ENCODE measurements at places on chromosomes 3 and 15. TPM values are rescaled to one million over a fixed set of nuclear protein-coding genes. Genes with fewer than 3 reads are reported as not detected.

GRCh38 chr3:46733026-46733800 is 15.5 kb upstream of the PRSS50 start:
- DNase-seq, result no peak
- H3K36me3 ChIP-seq, result no peaks in the 10 kb centered on the region
- no peak overlapping the region for H3K27ac ChIP-seq
- no peak overlapping the region for H3K4me3 ChIP-seq
- no peaks in the 10 kb centered on the region for H3K4me1 ChIP-seq
- peaks cover 15% of the 10 kb centered on the region for H3K27me3 ChIP-seq

DNA sequence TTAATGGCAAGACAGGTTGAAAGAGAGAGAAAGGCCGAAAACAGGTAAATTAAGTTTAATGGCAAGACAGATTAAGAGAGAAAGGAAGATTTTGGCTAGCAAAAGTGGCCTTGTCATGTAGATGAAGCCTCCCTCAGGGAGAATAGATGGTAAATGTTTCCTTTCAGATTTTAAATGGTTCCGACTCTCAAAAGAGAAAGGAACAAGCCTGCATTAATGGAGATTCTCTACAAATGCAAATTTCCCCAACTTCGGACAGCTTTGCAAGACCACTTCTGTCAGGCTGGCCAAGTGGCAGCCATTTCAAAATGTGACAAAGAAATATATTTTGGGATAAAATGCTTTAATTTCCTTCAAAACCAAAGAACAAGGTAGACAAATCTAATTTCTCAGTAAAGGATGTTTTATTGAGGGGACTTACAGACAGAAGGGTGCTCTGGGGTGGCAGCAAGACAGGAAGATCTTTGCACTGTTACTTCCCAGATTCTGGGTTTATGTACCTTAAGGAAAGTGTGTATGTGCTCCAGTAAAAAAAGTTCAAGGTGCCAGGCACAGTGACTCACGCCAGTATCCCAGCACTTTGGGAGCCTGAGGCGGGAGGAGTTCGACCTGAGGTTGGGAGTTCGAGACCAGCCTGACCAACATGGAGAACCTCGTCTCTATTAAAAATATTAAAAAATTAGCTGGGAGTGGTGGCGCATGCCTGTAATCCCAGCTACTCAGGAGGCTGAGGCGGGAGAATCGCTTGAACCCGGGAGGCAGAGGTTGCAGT is 626.3 kb upstream of the NAALADL2 start:
- peaks cover 2% of the 10 kb centered on the region for H3K27me3 ChIP-seq
- no peak for DNase-seq
- peaks cover 2% of the 10 kb centered on the region for H3K36me3 ChIP-seq
- H3K27ac ChIP-seq, result no peak overlapping the region
- peaks cover 12% of the 10 kb centered on the region for H3K4me1 ChIP-seq

DNA sequence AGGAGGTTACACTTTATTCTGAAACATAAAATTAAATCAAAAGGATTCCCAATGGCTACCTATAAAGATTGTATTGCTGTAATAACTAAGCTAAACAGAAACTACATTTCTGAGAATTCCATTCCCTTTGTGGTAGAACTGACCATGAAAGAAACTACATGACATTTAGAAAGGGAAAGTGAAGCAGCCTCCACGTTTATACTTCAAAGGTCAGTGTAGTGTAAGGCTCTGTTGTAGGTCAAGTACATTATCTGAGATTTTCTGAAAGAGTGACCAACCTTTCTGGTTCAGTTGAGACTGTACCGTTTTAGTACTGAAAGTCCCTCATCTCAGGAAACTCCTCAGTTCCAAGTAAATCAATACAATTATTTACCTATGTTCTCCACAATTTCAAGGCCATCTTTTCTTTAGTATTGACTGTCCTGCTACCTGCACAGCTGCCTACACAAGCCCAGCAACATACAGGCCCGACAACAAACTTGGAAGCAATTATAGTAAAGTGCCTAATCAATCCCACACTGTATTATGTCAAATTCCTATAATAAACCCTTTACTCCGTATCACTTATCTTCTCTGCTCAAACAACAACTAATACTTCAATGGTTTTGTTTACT is 343.0 kb downstream of the PLOD2 start:
- H3K36me3 ChIP-seq, result no peaks in the 10 kb centered on the region
- no peaks in the 10 kb centered on the region for H3K27me3 ChIP-seq
- H3K4me3 ChIP-seq, result no peak overlapping the region
- no peak overlapping the region for H3K27ac ChIP-seq

- no peaks in the 10 kb centered on the region for H3K36me3 ChIP-seq
- no peaks in the 10 kb centered on the region for H3K27me3 ChIP-seq
- H3K27ac ChIP-seq, result no peak overlapping the region
- peaks cover 28% of the 10 kb centered on the region for H3K4me1 ChIP-seq
These were observed 54.4 kb upstream of the LRRN1 start for GRCh38 chr3:3744826-3745225.

DNA sequence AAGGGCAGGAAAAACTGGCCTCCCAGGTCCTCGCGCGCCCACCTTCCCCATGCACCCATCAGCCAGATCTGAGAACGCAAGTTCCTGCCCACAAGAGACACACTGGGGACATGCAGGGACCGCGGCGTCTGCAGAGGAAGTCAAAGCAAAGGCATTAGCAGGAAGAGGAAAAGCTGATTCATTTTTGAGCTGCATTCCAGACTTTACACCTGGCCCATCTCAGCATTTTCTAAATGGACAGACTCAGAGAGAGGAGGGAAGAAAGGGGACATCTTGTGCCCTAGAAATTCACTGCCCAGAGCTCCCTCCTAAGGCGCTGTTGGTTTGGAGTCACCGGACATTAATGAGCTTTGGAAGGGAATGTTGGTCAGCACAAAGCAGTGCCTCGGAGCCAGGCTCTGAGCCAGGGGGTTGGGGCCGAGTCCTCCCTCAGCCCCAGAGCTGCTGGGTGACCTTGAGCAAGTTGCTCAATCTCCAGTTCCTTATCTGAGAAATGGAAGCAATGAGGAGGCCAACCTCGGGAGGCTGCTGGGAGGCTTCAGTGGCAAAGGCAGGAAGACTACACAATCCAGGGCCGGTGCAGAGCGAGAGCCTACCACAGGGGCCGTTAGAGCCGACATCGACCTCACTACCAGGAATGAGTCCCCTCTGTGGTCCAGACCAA is 150.5 kb upstream of the IQSEC1 start:
- no peak overlapping the region for H3K4me3 ChIP-seq
- no peaks in the 10 kb centered on the region for H3K4me1 ChIP-seq
- H3K27ac ChIP-seq, result no peak overlapping the region
- no peaks in the 10 kb centered on the region for H3K27me3 ChIP-seq

- no peaks in the 10 kb centered on the region for H3K36me3 ChIP-seq
- no peak for DNase-seq
- H3K27ac ChIP-seq, result no peak overlapping the region
- no peaks in the 10 kb centered on the region for H3K27me3 ChIP-seq
These were observed 12.6 kb upstream of the LCTL start for GRCh38 chr15:66578286-66578875.

DNA sequence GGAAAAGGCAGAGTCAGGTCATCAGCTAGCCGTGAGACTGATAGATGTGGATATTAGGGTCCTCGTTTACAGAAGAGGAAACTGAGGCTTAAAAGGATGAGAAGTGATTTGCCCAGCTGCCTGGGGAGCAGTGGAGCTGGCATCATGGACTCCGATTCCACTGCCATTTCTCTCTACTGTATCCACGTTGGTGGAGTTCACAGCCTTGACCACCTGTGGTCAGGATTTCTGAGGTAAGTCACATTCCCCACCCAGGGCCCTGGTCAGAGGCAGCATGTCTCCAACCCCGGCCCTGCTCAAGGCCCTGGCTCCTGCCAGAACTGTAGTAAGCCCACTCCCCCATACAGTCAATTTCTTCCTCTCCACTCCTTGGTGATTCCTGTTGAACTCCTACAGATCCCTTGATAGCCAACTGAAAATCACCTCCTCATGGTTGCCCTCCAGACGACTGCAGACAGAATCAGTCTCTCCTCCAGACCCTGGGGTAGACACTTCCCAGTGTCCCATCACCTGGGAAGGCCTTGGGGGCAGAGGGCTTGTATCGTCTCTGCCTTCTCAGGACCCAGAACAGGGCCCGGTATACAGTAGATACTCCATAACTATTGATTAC is 41.2 kb upstream of the SLC6A6 start:
- no peak overlapping the region for H3K4me3 ChIP-seq
- DNase-seq, result no peak
- H3K4me1 ChIP-seq, result no peaks in the 10 kb centered on the region
- H3K27ac ChIP-seq, result no peak overlapping the region
- no peaks in the 10 kb centered on the region for H3K36me3 ChIP-seq

DNA sequence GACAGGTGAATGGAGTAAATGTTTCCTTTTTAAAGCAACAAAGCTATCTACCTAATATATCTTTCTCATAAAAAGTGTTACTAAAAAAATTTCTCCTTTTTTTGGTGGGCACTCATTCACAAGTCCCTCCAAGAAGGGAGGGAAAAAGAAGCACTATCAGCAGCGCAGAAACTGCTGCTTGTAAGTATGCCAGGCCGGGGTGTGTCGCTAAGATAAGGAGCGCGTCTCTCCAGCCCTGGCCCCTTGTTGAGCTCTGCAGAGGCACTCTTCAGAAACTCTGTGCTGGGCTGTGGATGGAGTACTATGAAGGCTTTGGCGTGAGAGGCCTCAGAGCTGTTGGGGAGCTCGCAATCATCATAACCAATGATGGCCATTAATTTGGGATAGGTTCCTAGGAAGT is 49.1 kb downstream of the ZDHHC3 start:
- peaks cover 5% of the 10 kb centered on the region for H3K4me1 ChIP-seq
- peak overlapping the region; percentile 78 for H3K27ac ChIP-seq
- DNase-seq, result no peak

- H3K27ac ChIP-seq, result no peak overlapping the region
- H3K36me3 ChIP-seq, result peaks cover 4% of the 10 kb centered on the region
- H3K4me1 ChIP-seq, result no peaks in the 10 kb centered on the region
- H3K27me3 ChIP-seq, result no peaks in the 10 kb centered on the region
- H3K4me3 ChIP-seq, result no peak overlapping the region
- DNase-seq, result no peak
These were observed 34.4 kb downstream of the RPL39L start for GRCh38 chr3:187104933-187105332.

DNA sequence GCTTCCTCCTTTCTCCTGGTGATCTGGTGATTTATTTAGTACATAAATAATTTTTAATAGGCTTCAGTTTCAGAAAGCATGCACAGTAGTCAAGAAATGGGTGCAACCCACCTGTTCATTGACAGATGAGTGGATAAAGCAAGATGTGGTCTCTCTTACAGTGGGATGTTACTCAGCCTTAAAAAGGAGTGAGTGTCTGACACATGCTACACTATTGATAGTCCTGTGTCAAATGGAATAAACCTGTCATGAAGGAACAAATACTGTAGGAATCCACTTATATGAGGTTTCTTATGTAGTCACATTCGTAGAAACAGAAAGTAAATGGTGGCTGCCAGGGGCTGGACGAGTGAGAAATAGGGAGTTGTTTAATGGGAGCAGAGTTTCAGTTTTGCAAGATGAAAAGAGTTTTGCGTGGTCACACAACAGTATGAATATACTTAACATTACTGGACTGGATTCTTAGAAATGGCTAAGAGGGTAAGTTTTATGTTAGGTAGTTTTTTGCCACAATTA is 56.0 kb upstream of the PPARG start:
- no peaks in the 10 kb centered on the region for H3K36me3 ChIP-seq
- H3K27me3 ChIP-seq, result peaks cover 29% of the 10 kb centered on the region

CMC1 gene
- 14.7 TPM for total RNA-seq

GOLGA8G gene
- total RNA-seq, result not detected

SNX22 gene
- 12.9 TPM for total RNA-seq

SCG5 gene
- total RNA-seq, result 25.1 TPM

GOLGA6A gene
- not detected for total RNA-seq
